ENCODE measurements at places on chromosomes 12 and 14. TPM values are rescaled to one million over a fixed set of nuclear protein-coding genes. Genes with fewer than 3 reads are reported as not detected.

GRCh38 chr12:50221228-50222008 lies 54.2 kb upstream of the CERS5 start:
- H3K4me3 ChIP-seq: peak overlapping the region; percentile 44
- H3K27me3 ChIP-seq: no peaks in the 10 kb centered on the region
- peaks cover 10% of the 10 kb centered on the region for H3K4me1 ChIP-seq
- DNase-seq: no peak

DNA sequence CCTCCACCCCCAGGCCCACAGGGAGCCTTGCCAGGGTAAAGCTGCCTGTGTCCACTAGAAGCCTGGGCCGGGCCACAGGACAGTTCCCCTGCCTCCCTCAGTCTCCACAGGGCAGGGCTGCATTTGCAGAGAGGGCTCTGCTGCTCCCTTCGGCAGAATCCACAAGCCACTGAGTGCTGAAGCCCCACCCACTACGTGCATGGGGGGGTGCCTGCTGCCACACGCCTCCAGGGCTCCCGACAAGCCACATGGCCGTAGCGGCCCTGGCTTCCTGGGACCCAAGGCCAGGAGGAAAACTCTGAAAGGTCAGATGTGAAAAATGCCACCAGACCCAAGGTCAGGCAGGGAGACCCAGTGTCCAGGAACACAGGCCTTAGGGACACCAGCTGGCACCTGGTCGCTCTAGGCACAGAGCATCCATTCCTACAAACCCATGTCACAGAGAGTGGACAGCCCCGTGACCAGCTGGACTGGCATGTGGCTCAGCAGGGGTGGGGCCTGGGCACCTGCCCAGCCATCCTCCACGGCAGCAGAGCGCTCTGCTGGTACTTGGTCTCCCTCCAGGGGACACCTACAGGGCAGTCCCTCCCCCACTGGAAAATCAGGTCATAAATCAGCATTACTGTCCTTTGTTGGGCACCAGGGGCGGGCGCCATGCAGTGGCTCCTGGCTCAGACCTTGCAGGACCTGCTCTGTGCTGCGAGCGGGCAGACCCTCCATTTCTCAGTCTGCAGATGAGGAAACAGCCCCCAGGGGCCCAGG lies 42.9 kb downstream of the CCDC85C start:
- H3K27ac ChIP-seq: no peak overlapping the region
- no peaks in the 10 kb centered on the region for H3K27me3 ChIP-seq
- H3K36me3 ChIP-seq: no peaks in the 10 kb centered on the region
- no peak for DNase-seq
- peaks cover 2% of the 10 kb centered on the region for H3K4me1 ChIP-seq

GRCh38 chr14:71523630-71524319 lies 408.5 kb upstream of the RGS6 start:
- H3K27ac ChIP-seq: no peak overlapping the region
- H3K4me3 ChIP-seq: no peak overlapping the region
- DNase-seq: no peak
- no peaks in the 10 kb centered on the region for H3K36me3 ChIP-seq
- no peaks in the 10 kb centered on the region for H3K27me3 ChIP-seq

- no peak overlapping the region for H3K4me3 ChIP-seq
- H3K27me3 ChIP-seq: no peaks in the 10 kb centered on the region
- no peaks in the 10 kb centered on the region for H3K36me3 ChIP-seq
- H3K27ac ChIP-seq: no peak overlapping the region
- no peak for DNase-seq
- H3K4me1 ChIP-seq: no peaks in the 10 kb centered on the region
These were observed 119.6 kb downstream of the SLC8A3 start for GRCh38 chr14:70069186-70069585.

DNA sequence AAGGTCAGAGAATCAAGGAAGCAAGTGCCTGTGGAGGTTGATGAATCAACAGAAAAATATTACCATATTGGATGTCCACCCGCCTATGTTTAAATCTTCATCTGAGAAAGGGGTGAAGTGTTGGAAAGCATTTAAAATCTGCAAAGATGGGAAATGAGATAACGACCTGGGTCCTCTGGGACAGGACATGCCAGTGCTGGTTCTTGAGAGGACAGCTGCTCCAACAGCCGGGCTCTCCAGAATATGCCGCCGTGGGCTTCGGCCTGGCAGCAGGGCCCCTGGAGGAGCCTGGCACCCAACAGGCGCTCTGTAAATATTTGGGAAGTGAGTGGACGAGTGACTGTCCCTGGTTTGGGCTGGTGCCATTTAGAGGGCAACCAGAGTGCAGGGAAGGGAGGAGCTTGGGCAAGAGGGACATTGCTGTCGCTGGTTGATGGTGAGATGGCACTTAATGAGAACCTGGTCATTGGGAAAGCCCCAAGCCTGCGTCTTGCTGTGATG lies 129.9 kb downstream of the KCNA5 start:
- DNase-seq: no peak
- no peak overlapping the region for H3K4me3 ChIP-seq
- H3K4me1 ChIP-seq: no peaks in the 10 kb centered on the region
- no peaks in the 10 kb centered on the region for H3K27me3 ChIP-seq

Gene BDKRB1
- polyA plus RNA-seq: 0.22 TPM

Gene NID2
- 1.4 TPM for polyA plus RNA-seq

Gene ATP6V1D
- polyA plus RNA-seq: 33.7 TPM

All from spleen (tissue), 13 donors.